ENCODE measurements at places on chromosomes 6 and 20. TPM values are rescaled to one million over a fixed set of nuclear protein-coding genes. Genes with fewer than 3 reads are reported as not detected.

GRCh38 chr6:117007659-117008058 lies 130.6 kb downstream of the RFX6 start:
- DNase-seq: no peak

GRCh38 chr6:12170351-12171092 lies 119.6 kb upstream of the EDN1 start:
- no peak for DNase-seq

GRCh38 chr6:152746172-152746553 lies 4.4 kb upstream of the VIP start:
- DNase-seq: no peak

DNA sequence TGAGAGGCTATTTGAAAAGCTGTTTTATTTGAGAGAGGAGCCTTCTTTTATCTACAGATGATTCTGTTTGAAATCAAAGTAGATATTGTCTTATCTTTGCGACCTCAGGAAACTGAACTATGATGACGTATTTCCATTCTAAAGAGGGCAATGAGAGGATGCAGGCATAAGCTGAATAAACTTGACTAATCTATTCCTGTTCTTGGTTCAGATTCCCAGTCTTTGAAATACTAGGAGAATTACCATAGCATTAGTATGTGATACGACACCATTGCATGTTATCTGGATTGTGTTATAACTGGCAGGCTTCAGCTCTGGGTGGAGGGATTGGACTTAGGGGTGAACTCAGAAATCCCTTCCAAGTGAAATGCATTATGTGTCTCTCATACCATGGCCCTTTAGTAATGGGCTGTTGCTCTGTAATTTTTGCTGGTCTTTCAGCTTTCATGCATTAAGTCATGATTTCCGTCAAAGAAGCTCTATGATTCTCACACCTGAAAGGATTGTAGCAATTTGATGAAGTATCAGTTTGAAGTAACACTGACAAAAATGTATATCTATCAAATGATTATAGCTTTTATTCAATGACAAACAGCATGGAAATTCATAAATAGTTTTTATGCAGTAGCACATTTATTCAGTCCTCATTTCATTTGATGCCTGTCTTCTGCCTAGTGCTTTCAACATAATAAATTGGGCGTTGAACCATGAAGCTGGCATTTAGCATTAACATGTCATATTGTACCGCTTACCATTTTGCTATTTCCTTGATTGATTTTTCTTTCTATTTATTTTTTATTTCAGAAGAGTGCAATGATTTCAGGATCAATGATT lies 138.4 kb upstream of the SPACA1 start:
- no peak for DNase-seq

The DOK5 gene
- total RNA-seq: 13.0 TPM

DNA sequence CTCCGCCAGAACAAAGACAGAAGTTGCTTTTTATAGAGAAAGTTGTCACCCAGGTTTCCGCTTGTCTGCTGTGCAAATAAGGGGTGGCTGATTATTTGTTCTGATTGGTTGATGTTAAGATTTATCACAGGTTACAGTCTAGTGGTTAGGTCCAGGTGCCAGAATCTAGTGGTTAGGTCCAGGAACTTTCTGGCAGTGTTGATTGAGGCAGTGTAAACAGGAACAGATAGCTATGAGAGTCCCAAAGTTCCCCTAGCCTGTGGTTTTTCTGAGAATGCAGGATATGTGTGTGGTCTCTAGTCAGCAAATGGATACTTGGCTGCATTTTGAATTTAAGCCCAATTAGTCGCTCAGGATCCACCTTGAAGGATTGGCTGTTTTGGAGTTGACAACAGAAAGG lies 148.0 kb downstream of the TMEM200A start:
- no peak for DNase-seq
